ENCODE measurements at places on chromosomes 6 and 20.

DNA sequence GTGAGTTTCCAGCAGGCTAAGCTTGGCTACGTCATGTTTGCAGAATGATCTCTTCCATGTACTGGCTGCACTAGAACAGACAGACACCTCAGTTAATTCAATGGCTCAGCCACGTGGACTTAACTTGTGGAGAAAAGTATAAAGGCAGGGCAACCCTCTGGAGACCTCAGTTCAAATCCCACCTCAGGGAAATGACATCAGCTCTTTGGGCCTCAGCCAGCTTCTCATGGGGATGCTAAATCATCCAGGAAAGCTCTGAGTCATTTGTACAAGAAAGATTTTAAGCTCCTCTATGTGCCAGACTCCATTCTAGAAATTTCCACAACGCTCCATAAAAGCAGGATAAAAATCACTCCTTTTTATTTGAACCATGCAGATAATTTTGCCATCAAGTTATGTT is 128.5 kb upstream of the SALL4 start:
- no peak for DNase-seq

DNA sequence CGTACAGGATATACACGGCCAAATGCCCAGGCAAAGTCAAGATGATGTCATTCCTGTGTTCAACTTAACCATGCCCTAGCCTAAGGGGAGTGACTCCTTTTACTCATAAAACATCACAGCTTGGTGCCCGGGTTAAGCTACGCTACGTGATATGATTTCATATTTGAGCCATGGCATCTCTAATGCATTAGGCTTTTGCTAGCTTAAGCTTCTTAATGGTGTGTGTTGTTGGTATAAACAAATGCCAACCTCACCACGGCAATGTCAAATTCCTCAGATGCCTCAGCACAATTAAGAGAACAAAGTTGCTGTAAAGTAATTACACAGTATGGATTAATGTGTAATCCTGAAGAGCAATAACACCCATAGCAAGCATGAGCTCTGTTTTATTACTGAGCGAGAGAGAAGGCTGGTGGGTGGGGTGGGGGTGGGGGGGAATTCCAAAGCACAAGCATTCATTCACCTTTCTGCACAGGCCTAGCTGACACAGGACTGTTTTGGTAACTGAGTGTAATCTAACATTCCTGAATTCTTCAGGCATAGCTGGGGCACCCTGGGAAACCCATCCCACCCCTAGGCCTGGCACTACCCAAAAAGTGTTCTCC is 44.7 kb upstream of the CNKSR3 start:
- no peak for DNase-seq

DNA sequence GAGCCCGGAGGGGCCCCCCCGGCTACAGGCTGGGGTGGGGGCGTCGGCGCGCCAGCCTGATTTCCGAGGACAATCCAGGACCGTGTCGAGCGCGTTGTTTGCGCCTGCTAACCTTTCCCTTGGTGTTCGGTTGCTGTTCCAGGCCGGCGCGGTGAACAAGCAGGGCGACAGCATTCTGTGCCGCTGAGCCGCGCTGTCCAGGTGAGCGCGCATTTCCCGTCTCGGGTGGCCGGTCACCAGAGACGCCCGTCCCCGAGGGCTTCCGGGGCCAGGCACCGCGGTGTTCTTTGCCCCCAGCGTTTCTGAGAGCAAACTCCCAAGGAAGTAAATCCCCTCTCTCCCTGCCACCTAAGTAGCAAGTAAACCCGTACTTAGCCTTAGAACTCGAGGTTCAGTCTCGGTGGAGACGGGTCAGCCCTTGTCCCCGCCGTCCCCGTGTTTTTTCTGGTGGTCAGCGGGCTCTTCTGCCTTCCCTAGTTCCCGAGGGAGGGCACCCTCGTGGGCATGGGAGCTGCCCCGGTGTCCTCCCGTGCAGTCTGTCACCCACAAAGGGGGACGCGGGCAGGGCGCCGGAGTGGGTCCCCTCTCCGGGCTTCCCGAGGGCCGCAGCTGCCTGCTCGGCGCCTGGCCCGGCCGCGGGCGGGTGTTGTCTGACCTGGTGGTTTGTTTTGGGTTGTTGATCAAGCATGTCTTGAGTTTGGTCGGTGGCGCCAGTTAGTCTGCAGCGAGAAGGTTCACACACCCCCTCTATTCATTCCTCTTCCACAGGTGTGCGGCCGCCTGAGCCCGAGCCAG is 1.5 kb downstream of the ID4 start:
- DNase-seq, result no peak

DNA sequence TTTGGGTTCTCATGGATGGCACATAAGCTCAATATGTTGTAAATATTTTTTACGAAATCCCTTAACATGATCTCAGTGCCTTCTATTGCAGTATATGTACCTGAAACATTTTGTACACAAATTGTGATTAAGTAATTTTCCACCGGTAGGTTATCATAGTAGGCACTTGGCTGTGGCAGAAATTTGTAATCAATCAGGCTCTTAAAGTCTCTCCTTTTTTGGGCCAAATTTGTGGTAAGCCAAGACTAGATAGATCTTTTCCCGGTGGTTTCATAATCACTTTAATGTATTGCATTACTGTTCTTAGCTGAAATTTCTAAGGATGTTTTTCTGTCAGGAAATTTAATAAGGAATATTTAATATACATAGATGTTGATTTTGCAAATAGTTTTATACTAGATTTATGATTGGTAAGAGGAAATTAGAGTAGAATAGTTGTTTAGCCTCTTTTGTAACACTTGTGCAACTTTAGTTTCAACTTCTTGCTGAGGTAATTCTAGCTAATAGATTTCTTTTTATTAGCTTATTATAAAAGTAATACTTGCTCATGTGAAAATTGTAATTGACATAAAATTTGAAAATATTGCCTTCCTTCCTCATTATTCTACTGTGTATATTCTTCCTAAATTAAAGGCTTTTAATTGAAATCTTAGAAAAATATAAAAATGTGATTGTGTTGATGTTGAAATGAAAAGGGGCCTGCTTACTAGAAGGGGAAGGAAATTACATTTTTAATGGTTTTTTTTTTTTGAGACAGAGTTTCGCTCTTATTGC is 3.2 kb downstream of the PCMT1 start:
- no peak for DNase-seq

GRCh38 chr6:69796073-69796641 is 653 bp downstream of the LMBRD1 start:
- no peak for DNase-seq

DNA sequence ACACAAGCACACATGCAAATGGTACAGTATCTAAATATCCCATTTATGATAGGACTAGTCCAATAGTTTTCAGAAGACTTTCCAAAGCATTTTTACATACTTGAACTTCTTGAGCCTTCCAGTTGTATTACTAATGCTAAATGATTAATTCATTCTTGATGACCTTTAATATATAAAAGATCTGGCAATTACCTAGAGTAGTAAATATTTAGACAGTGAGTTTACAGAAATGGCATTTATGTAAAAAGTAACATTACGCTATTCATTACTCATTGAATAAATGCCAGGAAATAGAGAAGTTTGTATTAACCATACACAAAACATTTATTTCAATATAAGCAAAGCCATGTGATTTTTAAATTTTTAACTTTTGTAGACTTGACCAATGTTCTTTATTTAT is 158.8 kb downstream of the DST start:
- DNase-seq, result no peak

GRCh38 chr6:138105880-138106664 is 1.1 kb downstream of the PERP start:
- DNase-seq, result no peak

DNA sequence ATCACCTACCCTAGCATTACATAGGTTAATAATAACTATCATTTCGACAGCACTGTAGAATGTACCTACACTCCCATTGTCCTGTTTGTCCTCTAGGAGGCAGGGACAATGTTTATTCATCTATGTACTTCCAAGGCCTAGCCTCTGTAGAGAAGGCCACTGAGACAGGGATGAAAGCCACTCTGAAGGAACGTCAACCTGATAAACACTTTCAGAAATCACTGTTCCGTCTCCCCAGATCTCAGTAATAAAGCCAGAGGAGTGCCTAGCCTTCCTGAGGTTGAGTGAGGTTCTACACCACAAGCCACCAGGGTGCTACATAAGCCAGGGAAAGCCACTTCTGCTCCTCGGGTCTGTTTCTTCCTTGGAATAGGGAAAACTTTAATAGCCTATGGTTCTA is 44.8 kb downstream of the POPDC3 start:
- DNase-seq, result no peak

DNA sequence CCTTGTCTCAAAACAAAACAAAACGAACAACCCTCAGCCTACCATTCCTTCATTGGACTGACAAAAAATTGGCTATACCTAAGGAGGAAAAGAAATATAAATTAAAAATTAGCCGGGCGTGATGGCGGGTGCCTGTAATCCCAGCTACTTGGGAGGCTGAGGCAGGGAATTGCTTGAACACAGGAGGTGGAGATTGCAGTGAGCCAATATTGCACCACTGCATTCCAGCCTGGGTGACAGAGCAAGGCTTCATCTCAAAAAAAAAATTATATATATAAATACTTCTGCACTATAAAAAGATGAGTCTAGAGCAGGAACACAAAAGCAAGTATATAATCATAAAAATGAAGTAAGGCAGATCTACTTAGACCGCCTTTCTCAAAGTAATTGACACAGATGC is 109.8 kb downstream of the CRYBG1 start:
- no peak for DNase-seq

DNA sequence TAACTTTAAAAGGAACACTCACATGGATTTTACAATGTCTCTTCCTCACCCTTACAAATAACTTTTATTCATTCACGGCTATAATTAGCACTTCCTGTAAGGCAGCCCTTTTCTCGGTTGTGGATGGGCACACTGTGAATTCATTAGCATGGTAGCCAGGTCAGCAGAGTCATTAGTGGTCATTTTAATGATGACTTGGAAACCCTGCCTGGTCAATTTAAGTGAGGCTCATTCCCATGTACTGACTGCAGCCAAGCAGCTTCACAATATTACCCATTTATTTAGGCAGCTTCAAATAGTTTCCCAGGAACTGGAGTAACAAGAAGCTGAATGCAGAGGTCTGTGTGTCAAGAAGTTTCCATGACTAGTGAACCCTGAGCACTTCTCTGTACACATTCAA is 248.8 kb downstream of the KHDC1L start:
- DNase-seq, result no peak

- DNase-seq, result peak; percentile 95
Measured at GRCh38 chr20:31713312-31714273, 9.1 kb downstream of the BCL2L1 start.

GRCh38 chr20:17343091-17343490 is 116.3 kb downstream of the PCSK2 start:
- no peak for DNase-seq

- no peak for DNase-seq
Measured at GRCh38 chr20:8271727-8272126, 139.7 kb downstream of the PLCB1 start.

DNA sequence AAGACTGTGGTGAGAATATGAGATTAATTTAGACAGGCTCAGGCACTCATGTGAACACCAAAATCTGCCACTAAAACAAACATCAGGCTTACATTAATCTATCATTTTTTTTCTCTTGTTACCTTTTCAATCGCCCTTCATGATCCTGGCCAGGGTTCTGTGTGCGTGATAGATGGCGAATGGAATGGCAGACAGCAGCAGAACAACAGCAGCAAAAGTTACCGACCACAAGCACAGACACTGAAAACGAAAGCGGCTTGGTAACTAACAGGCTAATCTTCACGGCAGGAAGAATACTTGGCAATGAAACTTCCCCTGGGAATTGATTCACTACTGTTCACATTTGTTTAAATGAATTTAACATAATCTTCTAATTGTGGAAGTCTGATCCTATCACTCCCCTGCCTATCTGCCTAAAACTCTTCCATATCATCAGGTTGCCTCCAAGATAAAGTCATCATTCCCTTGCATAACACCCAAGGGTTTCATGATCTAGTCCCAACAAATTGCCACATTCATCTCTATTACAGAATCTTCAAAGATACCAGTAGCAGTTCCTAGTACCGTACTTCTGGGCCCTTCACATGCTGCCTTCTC is 28.7 kb downstream of the PTPRK start:
- no peak for DNase-seq

- DNase-seq, result peak; percentile 63
Measured at GRCh38 chr20:49905415-49906091, 9.8 kb downstream of the SPATA2 start.

DNA sequence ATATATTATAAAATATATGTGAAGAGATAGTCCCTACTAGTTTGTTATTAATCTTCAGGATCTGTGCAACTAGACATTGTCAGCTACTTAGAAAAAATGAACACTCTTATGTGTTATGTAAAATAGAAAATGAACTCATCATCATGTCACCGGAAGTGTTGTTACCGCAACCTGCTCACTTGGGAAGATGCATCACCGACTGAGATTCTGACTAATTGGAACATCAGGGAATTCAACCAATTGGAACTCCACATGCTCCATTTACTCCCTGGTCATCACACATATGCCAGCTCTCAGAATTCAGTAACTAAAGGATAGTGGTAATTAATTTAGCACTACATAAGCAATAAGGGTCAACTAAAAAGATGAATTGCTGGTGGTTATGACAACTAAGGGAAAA is 16.7 kb upstream of the B3GAT2 start:
- DNase-seq, result no peak

- no peak for DNase-seq
Measured at GRCh38 chr6:30643656-30644055, 3.3 kb upstream of the C6orf136 start.

GRCh38 chr6:119326291-119327005 is 23.1 kb downstream of the MAN1A1 start:
- DNase-seq, result no peak

DNA sequence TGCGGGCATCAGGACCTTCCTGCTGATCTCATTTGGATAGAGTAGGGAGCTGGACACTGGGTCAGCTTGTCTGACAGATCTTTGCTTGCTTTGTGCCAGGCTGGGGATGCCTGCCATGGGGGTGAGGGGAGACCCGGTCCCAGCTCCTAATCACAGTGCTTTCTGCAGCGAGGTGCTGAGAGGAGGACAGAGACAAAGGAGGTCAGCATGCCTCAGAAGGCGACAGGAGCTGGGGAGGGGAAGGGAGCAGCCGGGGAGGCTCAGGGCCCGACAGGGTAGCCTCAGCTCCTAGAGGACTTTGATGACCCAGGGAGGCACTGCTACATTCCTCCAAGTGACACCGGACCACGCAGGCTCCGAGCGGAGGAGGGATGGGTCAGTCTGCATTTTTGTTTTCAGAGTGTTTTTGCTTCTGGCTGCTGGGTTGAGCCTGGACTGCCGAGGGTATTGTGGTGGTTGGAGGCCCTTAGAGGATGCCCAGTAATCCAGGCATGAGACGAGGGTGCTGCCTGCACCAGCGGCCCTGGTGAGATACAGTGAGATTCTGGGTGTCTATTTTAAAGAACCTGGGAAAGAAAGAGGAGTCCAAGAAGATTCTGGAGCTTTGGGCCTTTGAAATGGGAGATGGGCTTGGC is 7.8 kb downstream of the RBM38 start:
- DNase-seq, result no peak
